ENCODE measurements at places on chromosomes 3 and 15.

- no peak for DNase-seq
Observed at GRCh38 chr15:57743424-57743823, 36.9 kb downstream of the POLR2M start.

DNA sequence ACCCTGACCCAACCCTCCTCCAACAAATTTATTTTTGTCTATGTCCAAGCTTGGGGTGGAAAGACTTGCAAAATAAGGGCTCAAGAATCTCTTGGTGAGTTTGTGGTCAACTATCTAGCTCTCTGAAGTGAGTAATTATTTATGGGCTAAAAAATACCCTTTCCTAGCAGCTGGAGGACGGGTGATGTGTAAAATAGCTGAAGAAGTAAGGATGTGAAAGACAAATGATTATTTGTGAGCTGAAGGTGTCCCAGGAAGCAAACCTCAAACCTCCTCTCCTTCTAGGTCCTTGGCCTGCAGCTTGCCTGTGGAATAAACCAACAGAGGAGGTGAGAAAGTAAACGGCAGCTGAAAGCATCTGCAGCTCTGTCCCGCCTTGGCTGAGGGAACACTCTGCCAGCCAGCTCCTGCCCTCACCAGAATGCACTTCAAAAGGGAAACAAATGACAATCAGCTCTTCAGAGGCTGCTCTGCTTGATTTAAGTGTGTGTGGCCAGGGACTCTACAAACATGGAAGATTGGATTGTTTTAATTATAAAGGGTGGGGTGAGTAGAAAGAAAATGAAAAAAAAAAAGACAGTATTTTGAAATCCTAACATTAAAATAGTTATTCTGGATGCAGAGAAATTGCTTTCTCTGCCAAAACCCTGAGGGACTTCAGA, 60.3 kb downstream of the TM4SF4 start:
- DNase-seq, result no peak

DNA sequence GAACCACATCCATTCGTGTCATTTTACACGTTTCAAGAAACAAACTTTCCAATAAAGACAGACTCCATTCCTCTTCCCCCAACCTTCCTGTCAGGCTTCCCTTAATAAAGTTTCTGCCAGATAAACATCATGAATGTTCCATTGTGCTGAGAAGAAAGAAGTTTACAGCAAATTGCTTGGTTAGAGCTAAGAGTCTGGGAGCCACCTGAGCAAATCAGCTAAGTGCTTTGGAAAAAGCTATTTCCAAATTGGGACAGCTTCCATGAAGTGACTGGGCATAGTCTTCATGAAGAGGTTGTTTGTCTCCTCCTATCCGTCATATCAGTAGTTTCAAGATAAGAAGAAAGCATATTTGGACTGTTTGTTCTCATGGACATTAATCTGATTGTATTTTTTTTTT, 77.0 kb downstream of the MAGI1 start:
- DNase-seq, result no peak

DNA sequence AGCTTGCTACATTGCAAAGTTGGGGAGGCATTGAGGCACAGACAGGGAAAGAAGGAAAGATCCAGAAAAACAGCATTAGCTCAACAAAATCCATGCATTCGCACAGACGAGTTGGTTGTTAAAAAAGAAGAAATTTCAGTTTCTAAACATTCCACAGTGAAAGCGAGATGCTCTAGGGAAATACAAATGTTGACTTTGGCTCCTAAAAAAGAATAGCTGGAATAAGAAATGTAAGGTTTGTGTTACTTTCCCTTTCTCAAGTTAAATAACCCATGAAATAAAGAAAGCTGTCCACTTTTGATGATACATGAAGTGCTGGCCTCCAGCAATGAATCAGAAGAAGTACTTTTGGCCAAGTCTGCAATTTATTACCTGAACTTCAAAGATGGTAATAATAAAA, 465.1 kb downstream of the ERC2 start:
- no peak for DNase-seq

DNA sequence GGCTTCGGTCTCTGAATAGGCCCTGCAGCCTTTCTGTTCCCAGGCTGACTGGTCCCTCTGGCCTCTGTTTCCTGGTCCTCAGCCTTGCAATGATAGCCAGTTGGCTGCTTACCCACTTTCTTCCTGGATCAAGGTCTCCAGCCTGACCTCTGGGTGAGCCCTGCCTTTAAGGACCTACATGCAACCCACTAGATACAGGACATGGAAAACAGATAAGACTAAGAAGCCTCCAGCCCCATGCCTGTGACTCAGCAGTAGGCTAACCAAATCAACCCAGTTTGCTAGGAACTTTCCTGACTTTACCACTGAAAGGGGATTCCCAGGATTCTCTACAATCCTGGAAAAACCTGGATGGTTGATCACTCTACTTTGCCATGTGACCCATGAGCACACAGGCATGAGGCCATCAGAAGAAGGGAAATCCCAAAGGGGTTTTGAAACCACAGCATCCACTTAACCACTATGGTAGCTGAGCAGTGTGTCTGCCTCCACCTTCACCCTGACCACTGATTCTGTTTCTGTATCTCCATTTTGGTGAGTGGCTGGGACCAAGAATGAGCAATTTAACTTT, 188.1 kb downstream of the CHST2 start:
- no peak for DNase-seq

DNA sequence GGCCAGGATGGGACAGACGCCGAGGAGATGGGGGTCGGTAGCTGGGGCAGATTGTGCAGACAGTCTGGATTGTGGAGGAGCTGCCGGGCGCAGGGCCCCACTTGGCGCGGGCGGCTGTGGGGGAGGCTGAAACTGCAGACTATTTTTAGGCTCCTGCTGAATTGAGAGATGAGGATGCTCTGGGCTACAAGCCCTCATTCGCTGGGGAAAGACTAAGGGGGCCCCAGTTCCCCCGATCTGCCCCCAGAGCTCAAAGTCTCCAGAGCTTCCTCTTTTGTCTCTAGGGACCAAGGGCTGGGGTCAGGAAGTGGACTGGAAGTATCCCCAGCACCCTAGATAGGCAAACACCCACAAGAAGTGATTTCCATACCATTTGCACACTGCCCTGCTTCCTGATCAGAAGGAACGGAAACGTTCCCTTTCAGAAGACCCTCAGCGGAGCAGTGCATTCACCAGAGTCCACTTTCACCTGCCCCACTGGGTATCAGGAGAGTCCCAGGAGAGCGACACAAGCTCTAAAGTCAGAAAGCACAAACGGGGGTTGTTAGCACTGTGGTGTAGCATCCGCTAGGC, 29.7 kb downstream of the SEMA7A start:
- DNase-seq, result no peak

GRCh38 chr3:102570511-102570910, 135.7 kb downstream of the ZPLD1 start:
- no peak for DNase-seq

GRCh38 chr3:187968883-187969580, 184.9 kb upstream of the LPP start:
- peak; percentile 68 for DNase-seq

GRCh38 chr3:129240436-129240835, 9.0 kb upstream of the COPG1 start:
- no peak for DNase-seq

- DNase-seq, result no peak
Observed at GRCh38 chr3:51386852-51387229, 1.8 kb downstream of the MANF start.

DNA sequence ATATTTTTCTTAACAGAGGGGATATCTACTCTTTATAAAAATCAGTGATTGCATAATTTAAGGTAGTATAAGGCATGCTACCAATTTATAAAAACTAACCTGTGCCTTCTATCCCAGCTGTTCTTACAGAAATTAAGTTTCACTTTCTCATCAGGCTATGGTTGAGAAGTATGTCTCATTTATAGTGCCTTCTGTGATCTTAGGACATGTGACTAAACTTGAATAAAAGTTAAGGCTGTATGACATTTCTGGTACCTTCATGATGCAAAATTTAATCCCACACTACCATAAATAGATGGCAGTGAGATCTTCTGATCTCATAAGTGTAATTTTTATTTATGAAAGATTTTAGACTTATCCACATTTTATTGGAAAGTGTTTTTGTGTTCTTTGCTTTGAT, 12.6 kb downstream of the TIPARP start:
- DNase-seq, result no peak

GRCh38 chr3:175274056-175274455, 414.9 kb downstream of the NAALADL2 start:
- no peak for DNase-seq

- no peak for DNase-seq
Observed at GRCh38 chr15:63528138-63528659, 23.8 kb downstream of the USP3 start.

DNA sequence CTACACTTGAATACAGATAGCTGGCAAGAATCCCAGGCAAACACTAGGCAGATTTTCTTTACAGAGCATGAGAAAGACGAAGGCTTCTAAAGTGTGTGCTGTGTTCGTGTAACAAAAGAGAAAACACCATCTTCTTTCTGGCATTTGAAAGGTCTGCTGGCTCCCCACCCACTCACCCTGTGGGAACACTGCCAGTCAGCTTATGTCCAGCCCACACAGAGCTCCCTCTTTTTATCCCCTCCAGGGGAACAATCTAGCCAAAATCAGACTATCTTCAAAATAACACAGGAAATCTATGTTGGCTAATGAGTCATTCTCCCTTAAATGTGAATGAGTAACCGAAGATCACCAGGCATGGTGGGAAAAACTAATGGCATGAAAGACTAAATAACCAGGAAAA, 45.6 kb upstream of the PAQR5 start:
- DNase-seq, result peak; percentile 28

DNA sequence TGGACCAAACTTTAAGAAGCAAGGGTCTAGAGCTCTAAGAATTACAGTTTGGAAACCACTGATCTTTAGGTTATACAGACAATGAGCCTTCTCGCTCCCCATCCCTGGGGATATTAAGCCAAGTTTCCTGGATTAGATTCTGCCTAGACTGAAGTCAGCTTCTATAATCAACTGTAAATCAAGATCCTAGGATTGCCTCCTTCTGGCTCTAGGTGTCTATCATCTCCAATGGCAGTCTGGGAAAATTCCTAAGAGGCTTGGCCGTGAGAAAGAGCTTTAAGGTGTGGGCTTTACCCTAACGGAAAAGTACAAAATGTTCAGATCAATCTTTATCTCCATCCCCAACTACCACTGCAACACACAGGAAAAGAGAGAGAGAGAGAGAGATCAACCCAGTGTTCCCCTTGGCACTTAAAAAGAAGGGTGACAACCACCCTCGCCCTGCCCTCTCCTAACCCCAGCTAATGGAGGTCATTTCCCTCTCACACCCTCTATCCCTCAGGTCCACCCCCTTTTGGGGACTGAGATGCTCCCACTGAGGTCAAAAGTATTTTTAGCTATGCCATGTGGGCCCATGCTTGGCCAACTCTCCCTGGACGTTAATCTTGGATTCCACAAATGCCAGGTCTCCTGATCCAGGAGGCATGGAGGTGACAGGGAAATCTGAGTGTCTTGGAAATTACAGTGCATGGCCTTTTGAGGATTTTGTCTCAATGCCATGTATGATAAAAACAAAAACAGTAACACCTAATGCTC, 202.8 kb upstream of the BCL6 start:
- no peak for DNase-seq

- DNase-seq, result no peak
Observed at GRCh38 chr15:40343512-40343911, 2.8 kb upstream of the CCDC9B start.

GRCh38 chr3:28308196-28308595, 40.3 kb upstream of the ZCWPW2 start:
- DNase-seq, result no peak

DNA sequence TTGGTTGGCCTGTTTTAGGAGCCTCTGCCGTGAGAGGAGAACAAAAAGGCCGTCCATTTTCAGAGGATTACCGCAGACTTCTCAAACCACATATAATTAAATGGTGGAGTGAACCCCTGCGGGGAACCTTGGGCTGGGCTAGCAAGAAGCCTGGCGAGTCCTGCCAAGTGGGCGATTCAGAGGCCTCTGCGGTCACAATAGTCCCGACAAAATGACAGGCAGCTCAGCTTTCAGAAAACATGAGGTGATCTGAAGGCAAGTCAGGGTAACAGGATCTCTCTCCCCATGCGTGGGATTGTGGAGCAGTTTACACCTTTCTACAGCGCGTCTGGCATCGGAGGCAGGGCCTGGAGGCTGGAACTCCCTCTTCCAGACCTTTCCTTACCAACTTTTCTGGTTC, 134.8 kb downstream of the ASB7 start:
- no peak for DNase-seq

DNA sequence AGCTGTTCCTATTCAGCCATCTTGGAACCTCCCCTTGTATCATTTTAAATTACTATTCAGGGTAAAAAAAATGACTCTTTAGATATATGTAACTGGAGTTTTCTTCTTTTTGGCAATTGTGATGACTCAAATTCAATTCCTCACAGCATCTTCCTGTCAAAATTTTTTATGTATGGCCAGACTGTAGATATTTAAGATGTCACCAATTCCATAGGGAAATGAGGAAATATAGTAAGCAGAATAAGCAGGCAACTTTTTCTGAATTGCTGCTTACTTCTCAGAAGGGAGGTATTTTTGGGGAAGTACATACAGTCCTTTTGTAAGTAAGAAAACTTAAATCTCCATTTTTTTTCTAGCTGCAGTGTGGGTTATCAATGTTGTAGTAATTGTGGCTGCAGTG, 28.8 kb downstream of the EAF2 start:
- no peak for DNase-seq

DNA sequence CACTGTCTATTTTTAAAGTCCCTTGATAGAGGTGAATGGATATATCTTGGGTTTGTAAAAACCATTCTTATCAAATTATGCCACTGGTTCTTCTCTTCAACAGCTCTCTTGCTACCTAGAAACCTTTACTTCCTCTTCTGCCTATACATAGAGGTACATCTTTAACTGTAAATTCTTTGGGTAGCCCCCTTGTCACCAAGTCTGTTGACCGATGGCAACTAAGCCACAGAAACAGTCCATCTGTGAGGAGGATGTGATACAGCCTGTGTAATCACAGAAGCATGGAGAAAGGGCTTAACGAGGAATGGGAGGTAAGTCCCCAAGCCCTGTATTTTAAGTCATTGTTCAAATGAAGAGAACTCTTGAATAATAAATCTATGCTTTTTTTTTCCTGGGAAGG, 246.5 kb upstream of the MDFIC2 start:
- DNase-seq, result no peak
